ENCODE measurements at places on chromosomes 2 and 18. TPM values are rescaled to one million over a fixed set of nuclear protein-coding genes. Genes with fewer than 3 reads are reported as not detected.

Gene REG3G
- total RNA-seq: not detected

Gene CFAP221
- not detected for total RNA-seq

Gene ALPP
- total RNA-seq: under 0.01 TPM

Gene PID1
- total RNA-seq: 21.1 TPM

Gene CHN1
- total RNA-seq: 59.2 TPM

Gene SLC8A1
- 80.3 TPM for total RNA-seq

Gene KLHL14
- total RNA-seq: not detected

Gene IHH
- total RNA-seq: under 0.01 TPM

Gene NR4A2
- total RNA-seq: 0.33 TPM

Gene NEU2
- not detected for total RNA-seq

Gene MC4R
- total RNA-seq: not detected

Gene NCKAP5
- total RNA-seq: 3.5 TPM

Gene SKA1
- total RNA-seq: 1.5 TPM

Gene CYP26B1
- under 0.01 TPM for total RNA-seq

Gene DSG1
- total RNA-seq: not detected

Gene TTC21B
- 30.6 TPM for total RNA-seq

Gene NDC80
- 1.7 TPM for total RNA-seq

Gene PDE1A
- total RNA-seq: 26.5 TPM

Gene LYPD6B
- total RNA-seq: not detected

Gene UGT1A4
- not detected for total RNA-seq

Gene GIGYF2
- total RNA-seq: 54.5 TPM

Gene AKAIN1
- total RNA-seq: not detected

Gene LRRTM1
- not detected for total RNA-seq

Gene RAX
- not detected for total RNA-seq

Gene ASB18
- not detected for total RNA-seq

Gene TUBB8B
- total RNA-seq: not detected

Gene GREB1
- 2.2 TPM for total RNA-seq

Gene BOK
- total RNA-seq: 17.2 TPM

Gene RNU2-63P
- not detected for total RNA-seq

Gene COLEC12
- 122 TPM for total RNA-seq

Gene CFAP53
- 0.83 TPM for total RNA-seq

Gene STPG4
- 0.17 TPM for total RNA-seq

Gene STON1
- total RNA-seq: 14.4 TPM

Gene NTSR2
- not detected for total RNA-seq

Gene SP5
- not detected for total RNA-seq

Gene AGXT
- not detected for total RNA-seq

Gene POTEC
- not detected for total RNA-seq

Gene ARHGEF4
- total RNA-seq: 1.3 TPM

Gene SPP2
- not detected for total RNA-seq

Gene EML6
- total RNA-seq: 0.66 TPM

Gene ARHGEF33
- total RNA-seq: 0.29 TPM

Gene LAMA1
- total RNA-seq: 3.6 TPM

Gene SERPINB2
- 6.5 TPM for total RNA-seq

Gene MOB4
- total RNA-seq: 31.1 TPM

Gene EFHD1
- not detected for total RNA-seq

Gene MAPK4
- not detected for total RNA-seq

Gene RPIA
- total RNA-seq: 7.0 TPM

Gene ICOS
- total RNA-seq: not detected

Gene ADNP2
- total RNA-seq: 22.4 TPM

Gene UGT1A9
- total RNA-seq: not detected

Gene DUSP2
- 2.0 TPM for total RNA-seq

All from smooth muscle cell of trachea (primary cell).